GM20000 (cell line): ENCODE measurements at places on chromosomes 13 and 19.

DNA sequence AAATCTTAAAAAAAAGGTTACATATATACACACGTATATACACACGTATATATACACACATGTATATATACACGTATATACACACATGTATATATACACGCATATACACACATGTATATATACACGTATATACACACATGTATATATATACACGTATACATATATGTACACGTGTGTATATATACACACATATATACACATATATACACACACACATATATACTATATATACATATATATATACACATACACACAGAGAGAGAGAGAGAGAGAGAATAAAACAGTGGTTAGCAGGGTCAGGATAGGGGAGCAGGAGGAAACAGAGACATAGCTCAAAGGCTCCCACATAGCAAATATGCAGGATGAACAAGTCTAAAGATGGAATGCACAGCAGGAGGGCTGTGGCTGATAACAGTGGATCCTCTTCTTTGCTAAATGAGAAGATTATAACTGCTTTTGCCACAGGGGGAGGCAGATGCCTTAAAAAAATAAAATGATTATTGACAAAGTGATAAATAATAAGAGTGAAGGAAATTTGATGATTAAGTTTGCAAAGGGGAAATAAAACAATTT is 714.5 kb downstream of the UQCRFS1 start:
- no peak for DNase-seq

DNA sequence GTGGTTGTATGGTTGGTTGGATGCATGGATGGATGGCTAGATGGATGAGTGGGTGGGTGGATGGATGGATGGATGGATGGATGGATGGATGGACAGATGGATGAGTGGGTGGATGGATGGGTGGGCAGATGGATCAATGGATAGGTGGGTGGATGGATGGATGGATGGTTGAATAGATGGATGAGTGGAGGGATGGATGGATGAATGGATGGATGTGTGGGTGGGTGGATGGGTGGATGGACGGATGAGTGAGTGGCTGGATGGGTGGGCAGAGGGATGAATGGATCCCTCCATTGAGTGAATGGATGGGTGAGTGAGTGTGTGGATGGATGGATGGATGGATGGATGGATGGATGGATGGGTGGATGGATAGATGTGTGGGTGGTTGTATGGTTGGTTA is 9.0 kb upstream of the NMRK2 start:
- DNase-seq: no peak

GRCh38 chr13:109790086-109790485 is 3.7 kb upstream of the IRS2 start:
- DNase-seq: no peak

- DNase-seq: no peak
These were observed 288.0 kb upstream of the SLITRK6 start for GRCh38 chr13:86087244-86087643.

GRCh38 chr13:24540236-24541126 is 27.9 kb upstream of the PARP4 start:
- DNase-seq: no peak

- DNase-seq: no peak
These were observed 24.0 kb upstream of the INSR start for GRCh38 chr19:7318176-7318575.

DNA sequence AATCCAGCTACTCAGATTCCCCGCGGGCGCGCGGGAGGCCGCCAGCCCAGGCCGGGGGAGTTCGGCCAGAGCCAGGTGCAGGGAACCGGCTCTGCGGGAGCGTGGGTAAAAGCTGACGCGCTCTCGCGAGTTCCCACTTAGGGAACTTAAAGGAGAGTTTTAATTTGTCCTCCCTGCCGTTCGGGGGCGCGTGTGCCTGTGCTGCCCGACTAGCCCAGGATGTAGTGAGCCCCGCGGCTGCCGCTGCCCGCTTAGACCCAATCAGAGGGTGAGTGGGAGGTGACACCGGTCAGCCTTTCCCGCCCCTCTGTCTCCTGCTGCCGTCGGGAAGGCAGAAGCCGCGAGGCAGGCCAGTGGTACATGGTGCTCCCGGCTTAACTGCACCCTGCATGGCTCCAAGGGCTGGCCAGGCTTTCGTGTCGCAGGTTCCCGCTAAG is 36.0 kb upstream of the NEK3 start:
- peak; percentile 64 for DNase-seq

- DNase-seq: no peak
These were observed 207.1 kb upstream of the NBEA start for GRCh38 chr13:34734932-34735331.

GRCh38 chr19:35241417-35241816 is 7.4 kb upstream of the LSR start:
- DNase-seq: no peak

DNA sequence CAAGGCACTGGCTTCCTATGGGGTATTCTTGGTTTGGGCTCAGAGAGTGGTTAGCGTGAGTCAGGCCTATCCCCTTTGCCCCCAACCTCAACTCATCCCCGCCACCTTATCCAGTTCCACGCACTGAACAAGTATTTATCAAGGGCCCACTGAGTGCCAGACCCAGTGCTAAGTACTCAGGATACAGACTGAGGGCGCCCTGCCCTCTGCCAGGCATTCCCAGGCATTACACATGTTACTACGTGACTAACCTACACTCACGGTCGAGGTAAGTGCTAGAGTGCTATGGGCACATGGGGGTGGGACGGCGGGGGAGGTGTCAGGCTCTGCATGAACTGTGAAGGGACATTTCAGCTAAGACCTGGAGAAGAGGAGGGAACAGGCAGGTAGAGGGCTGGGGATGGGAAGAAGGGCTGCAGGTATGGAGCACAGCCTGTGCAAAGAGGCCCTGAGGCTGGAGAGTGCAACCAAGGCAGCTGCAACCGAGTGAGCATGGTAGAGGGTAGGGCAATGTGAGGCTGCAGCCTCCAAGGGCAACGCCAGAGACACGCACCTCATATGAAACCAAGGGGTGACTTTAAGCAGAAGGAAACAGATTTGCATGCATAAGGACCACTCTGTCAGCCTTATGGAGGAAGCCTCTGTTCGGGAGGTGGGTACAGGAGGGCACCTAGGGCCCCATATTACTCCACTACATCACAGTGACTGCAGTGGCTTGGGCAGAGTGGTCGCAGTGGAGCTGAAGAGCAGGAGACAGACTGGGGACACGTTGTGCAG is 22.5 kb downstream of the DHRS12 start:
- no peak for DNase-seq

DNA sequence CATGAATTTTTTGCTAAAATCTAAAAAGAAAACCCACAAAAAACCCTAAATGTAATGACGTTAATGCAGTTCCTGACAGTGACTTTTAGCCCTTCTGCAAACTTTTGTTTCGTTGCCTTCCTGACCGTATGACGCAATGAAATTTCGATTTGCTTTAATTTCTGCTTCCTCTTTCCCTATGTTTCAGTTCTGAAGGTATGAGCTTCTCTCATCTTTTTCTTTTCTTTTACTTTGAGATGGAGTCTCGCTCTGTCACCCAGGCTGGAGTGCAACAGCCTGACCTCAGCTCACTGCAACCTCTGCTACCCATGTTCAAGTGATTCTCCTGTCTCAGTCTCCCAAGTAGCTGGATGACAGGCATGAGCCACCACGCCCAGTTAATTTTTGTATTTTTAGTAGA is 6.1 kb upstream of the LILRA5 start:
- no peak for DNase-seq

- no peak for DNase-seq
These were observed 14.1 kb upstream of the C19orf33 start for GRCh38 chr19:38289955-38290354.

GRCh38 chr13:25468325-25469168 is 96.8 kb downstream of the ATP8A2 start:
- DNase-seq: peak; percentile 64
